A549 treated with AZD2906 at 1 μM for 4 hours (cell line): ENCODE measurements at places on chromosomes 6 and 20. TPM values are rescaled to one million over a fixed set of nuclear protein-coding genes. Genes with fewer than 3 reads are reported as not detected.

The FRK gene
- 0.95 to 1.4 TPM (median 1.1 TPM) in 5 replicates for total RNA-seq

The SAMD3 gene
- not detected in 5 replicates for total RNA-seq

The HMGN4 gene
- total RNA-seq = 66.2 to 92.8 TPM (median 78.4 TPM) in 5 replicates

The ADA gene
- 45.9 to 62.1 TPM (median 54.3 TPM) in 5 replicates for total RNA-seq

The SIRPD gene
- total RNA-seq = not detected in 5 replicates

The UBD gene
- 0.41 to 1.00 TPM (median 0.54 TPM) in 5 replicates for total RNA-seq

The TRDN gene
- not detected in 5 replicates for total RNA-seq

The RAET1E gene
- total RNA-seq = 1.6 to 3.6 TPM (median 2.8 TPM) in 5 replicates

The CCM2L gene
- 0.29 to 0.64 TPM (median 0.37 TPM) in 5 replicates for total RNA-seq

The BANF2 gene
- not detected in 5 replicates for total RNA-seq

The SPATS1 gene
- not detected in 5 replicates for total RNA-seq
